ENCODE measurements at places on chromosomes 2 and 18.

GRCh38 chr2:189798312-189799029 lies 14.2 kb downstream of the PMS1 start:
- no peak for DNase-seq

DNA sequence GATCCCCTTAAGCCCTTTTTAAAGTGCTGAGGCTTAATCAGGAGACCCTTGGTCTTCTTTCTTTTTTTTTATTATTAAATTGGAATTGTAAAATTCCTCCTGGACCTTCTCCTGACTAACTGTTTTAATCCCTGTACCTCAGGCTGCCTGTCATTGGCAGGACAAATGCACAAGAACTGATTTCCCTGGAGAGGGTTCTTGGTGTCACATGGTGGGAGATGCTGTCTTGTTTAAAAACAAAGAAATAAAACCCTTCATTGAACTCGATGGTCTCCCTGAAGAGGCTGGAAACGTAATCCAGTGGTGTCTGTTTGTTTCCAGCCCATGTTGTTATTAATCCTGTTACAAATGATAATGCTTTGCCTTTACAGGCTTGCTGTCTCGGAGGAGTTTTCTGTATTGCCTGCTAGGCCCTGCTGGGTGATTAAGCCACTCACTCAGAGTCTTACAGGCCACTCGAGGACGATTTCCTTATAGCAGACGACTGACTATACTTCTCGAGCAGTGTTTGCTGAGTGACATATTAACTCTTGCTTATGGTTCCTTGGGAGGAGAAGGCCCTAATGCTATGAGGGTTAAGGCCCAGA lies 100.5 kb upstream of the MGAT5 start:
- no peak for DNase-seq

DNA sequence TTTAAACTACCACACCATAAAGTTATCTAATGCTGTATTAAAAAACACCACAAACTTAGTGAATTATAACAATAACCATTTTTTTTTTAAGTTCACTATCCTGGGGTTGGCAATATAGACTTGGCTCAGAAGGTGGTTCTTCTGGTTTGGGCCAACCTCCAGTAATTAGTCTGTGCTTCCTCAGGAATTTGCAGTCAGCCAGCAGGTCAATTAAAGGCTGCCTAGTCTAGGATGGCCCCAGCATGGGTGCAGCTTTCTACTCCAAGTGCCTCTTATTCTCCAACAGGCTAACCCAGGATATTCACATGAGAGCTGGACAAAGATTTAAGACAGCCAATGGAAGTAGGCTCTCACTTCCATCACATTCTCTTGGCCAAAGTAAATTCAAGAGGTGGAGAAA lies 379.1 kb upstream of the FIGN start:
- no peak for DNase-seq

- DNase-seq = no peak
Measured at GRCh38 chr2:110842048-110842447, 109.7 kb downstream of the ACOXL start.

- no peak for DNase-seq
Measured at GRCh38 chr2:27893006-27893405, 2.5 kb downstream of the BABAM2 start.

- DNase-seq = no peak
Measured at GRCh38 chr2:176038694-176039093, 36.6 kb upstream of the LNPK start.

DNA sequence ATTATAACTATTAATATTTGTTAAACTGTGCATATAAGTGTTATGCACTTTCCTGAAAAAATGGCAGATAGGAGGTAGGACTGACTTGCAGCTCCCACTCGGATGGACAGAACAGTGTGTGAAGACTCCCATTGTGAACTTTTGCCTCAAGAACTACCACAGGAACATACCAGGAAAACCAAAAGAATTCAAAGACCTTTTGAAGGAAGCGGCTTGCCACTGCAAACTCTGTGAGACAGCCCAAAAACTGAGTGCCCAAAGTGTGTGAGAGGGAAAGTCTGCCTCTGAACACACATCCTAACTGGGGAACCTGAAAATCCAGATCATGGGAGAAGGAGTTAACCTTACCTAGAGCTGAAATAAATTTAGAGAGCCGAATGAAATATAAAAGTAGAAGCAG lies 171.0 kb downstream of the ZBTB7C start:
- no peak for DNase-seq

DNA sequence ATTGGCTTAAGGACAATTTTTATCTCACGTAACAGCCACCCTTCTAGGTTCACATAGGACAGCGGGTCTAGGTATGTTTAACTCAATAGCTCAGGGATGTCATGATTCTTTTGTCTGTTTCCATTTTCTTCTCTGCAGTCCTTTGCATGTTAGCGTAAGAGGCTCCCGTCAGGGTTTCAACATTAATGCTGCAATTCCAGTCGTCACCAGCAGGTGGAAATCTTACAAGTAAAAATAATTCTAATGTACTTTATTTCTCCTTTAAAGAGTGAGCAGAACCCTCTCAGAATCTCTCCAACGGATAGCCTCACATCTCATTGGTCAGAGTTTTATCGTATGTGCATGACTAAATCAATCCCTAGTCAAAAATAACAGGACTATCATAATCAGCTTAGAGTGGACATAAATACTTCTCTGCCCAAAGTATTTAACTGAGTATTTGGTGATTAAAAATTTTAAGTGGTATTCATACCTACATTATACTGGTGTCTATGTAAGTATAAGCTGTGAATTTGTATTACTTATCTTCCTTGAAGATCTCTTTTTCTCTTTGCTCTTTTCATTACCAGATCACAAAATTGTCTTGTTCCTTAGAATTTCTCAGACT lies 487.2 kb upstream of the GCFC2 start:
- DNase-seq = no peak

- no peak for DNase-seq
Measured at GRCh38 chr2:8648441-8649213, 33.2 kb upstream of the ID2 start.

Data from CD4-positive, alpha-beta T cell treated with Interleukin-6 at 100 ng/mL for 8 hours (primary cell).